ENCODE measurements at places on chromosomes 5 and 9. TPM values are rescaled to one million over a fixed set of nuclear protein-coding genes. Genes with fewer than 3 reads are reported as not detected.

TAF11L10 gene
- not detected for polyA plus RNA-seq

DNA sequence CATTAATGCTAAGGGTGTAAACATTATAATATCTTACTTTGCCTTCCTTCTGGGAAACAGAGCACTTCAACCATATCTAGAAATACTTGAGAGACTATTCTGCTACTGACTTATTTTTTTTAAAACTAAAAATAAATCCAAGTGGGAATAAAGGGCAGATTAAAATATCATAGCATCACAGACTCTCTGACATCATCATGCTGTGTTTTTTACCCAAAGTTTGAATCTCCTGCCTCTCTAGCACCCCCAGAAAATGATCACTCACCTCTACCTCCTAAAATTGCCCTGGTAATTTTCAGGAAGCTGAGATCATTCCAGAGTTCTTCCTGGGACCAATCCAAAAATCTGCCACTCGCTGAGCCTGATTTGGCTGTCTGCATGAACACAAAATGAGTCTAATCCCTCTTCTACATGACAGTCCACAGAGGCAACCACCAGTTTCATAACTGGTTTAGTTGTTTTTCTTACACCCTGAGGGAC is 813.8 kb upstream of the DMAC1 start:
- DNase-seq = no peak

PCDHB15 gene
- 0.66 TPM for polyA plus RNA-seq

PTGS1 gene
- polyA plus RNA-seq = 1.6 TPM

ZFP2 gene
- polyA plus RNA-seq = 2.5 TPM

- DNase-seq = no peak
Measured at GRCh38 chr9:70119786-70120185, 76.1 kb downstream of the MAMDC2 start.

DNA sequence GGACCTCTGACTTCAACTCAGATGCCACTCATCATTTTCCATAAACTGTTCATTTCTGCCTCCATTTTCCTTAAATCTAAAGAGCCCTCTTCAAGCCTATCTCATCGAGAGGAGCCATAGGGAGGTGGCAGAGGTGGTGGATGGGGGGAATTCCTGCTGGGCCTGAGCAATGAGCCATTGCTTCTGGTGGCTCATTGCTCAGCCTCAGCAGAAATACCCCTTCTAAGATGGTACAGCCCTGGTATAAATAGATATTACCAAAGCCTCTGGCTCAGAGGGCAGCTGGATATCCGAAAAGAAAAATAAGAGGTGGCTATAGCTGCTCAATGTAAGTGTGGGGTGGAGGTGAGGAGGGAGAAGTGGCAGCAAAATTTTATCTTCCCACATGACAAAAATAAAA is 313.5 kb downstream of the CAAP1 start:
- DNase-seq = no peak

DNA sequence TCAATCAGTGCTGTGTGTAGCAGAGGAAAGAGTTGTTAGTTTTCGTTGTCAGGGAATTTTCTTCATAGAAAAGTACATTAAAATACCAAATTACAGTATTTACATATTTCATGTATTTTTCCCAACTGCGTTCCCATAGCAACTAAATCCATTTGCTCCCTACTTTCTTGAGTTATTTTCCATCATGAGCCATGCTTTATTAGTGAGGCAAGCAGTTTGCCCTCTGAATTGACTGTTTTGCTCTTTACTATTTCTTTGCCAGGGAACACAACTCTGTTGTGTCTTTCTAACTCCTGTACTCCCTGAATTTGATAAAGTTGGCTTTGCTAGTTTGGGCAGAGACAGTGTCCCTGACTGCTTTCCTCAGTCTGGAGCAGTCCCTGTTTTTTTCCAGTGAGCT is 276.2 kb upstream of the SLC30A5 start:
- DNase-seq = no peak

PCDHA12 gene
- polyA plus RNA-seq = not detected

GRCh38 chr5:96112703-96113102 is 151.1 kb upstream of the ELL2 start:
- DNase-seq = no peak

TEX48 gene
- polyA plus RNA-seq = 0.07 TPM

DNA sequence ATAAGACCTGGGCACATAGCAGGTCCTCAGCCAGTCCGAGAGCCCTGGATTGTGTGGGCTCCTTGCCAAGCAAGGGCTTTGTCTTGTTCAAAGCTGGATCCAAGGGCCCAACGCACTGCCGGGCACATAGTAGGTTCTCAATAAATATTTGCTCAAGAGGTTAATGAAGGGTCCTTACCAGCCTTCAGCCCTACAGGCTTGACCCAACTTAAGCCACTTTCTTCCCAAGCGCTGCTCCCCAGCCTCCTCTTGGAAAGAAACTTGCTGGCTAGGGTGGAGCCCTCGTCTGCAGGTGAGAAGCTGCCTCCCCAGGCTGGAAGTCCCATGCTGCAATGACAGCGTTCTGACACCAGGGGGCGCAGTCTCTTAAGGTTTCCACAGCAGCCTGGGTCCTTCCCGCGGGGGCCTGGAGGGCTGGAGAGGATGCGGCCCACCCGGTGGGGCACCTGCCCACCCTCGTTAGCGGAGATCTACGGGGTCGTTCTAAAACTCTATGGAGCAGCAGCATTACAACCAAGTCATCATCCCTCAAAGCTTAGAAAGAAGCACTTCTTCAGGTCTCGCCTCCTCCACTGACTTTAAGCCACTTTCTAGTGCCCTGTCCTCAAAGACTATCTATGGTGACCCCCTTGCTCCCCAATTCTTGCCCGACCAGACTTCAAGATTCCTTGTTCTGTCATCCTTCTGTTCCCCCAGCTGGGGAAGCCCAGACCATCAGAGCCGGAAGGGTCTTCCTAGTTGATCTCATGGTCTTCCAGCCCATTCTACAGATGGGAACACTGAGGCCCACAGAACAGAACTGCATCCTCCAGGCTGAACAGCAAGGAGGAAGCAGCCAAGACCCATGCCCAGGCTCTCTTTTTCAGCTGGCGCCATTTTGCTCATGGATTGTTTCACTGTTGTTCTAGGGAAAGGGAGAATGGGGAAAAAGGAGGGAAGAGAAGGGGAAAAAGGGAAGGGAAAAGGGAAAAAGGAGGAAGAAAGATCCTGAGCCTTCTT is 115.4 kb downstream of the LHX2 start:
- DNase-seq = peak; percentile 81

DNA sequence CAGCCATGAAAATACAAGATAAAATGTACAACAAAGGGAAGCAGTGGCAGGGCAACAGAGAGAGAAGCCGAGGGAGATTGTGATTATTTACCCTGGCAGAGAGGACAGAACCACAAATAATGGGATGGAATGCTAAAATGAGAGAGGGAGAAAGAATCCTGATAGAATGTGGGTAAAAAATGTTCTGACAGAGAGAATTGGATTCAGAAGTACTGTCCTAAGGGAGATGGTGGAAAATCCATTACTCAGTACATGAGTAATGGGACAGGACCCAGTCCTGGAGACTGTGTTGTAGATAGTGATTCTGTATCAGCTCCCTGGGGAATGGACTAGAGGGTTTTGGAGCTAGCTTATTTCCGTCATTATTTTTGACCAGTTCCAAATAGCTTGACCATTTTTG is 831.5 kb downstream of the MAT2B start:
- no peak for DNase-seq

DNA sequence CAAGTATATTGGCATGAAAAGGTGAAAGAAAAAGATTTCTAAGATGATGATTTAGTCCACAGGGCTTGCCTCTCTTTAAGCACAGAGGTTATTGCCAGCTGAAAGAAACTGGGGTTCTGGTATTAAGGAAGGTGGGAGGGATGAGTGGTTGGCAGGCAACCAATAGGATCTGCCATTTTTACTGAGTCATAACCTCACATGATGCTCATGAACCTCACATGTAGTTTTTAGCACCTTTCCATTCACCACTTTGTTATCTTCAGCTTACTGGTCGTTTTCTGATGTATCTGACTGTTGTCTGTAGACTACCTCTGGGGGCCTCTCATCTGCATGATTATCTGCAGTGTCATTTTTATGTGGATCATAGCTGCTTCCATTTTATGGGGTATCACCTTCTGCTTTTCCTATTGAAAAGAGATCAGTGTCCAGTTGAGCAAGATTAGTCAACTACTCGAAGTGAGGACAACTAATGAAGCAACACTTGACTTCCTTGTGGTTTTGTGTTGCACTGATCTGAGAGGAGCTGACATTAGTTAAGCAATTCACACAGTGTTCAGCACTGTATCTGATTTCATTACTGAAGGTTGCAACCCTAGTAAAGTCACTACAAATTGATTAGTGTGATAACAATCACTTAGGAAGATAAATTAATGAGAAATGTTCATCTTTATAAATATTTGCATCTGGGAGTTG is 186.3 kb downstream of the SGCD start:
- DNase-seq = no peak

PCDHGA11 gene
- 0.68 TPM for polyA plus RNA-seq

GRCh38 chr5:173329491-173330337 is 1.5 kb upstream of the STC2 start:
- DNase-seq = no peak

DNA sequence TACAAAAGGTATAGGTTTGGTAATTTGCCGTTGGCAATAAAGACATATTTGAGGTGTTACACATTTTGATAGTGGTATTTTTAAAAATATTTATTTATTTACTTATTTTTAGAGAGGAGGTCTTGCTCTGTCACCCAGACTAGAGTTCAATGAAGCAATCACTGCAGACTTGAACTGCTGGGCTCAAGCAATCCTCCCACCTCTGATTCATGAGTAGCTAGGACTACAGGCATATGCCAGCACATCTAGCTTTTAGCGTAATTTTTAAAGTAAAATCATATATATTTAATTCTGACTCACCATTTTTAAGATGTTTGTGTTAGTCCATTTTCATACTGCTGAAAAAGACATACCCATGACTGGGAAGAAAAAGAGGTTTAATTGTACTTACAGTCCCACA is 1974.3 kb downstream of the EFNA5 start:
- DNase-seq = no peak

- no peak for DNase-seq
Measured at GRCh38 chr9:1995084-1995483, 20.1 kb upstream of the SMARCA2 start.

GRCh38 chr9:132366481-132366880 is 11.7 kb upstream of the SETX start:
- DNase-seq = no peak

DNA sequence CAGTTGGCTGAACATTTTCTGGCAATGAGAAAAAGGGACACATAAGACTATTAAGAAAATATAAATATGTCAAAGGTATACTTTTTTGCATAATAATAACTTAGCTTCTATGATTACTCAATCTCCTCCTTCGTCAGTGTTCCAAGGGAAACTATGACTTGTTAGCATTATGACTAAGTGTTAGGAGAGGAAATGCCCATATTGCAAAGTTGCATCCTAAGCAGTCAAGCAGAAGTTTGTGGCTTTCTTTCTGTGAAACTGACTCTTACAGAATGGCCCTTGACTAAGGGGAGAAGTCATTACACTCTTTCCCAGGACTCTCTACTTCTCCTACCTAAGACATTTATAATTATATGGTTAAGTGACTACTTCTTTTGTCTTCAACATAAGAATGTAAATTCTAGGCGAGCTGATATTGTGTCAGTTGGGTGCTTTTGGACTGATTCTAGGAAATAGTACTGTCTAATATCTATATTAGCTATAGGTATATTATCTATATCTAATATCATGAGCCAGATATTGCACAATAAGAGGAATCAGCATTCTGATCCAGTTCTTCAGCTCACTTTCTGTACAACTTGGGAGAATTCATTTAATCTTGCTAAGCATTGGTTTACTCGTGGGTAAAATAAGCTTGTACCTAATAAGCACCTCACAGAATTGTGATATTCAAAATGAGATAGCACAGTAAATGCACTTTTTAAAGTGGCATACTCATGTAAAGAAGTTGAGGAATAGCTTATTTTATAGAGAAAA is 16.4 kb upstream of the SPINK6 start:
- DNase-seq = no peak

GRCh38 chr9:90014421-90014820 is 409.6 kb downstream of the GADD45G start:
- DNase-seq = no peak

ADAMTS12 gene
- 0.18 TPM for polyA plus RNA-seq

- DNase-seq = no peak
Measured at GRCh38 chr9:125547368-125547767, 159.6 kb downstream of the MAPKAP1 start.

GRCh38 chr9:68832861-68833518 is 128.0 kb downstream of the PIP5K1B start:
- no peak for DNase-seq

TSSK1B gene
- polyA plus RNA-seq = 0.02 TPM

PPP1R26 gene
- polyA plus RNA-seq = 4.1 TPM

DNA sequence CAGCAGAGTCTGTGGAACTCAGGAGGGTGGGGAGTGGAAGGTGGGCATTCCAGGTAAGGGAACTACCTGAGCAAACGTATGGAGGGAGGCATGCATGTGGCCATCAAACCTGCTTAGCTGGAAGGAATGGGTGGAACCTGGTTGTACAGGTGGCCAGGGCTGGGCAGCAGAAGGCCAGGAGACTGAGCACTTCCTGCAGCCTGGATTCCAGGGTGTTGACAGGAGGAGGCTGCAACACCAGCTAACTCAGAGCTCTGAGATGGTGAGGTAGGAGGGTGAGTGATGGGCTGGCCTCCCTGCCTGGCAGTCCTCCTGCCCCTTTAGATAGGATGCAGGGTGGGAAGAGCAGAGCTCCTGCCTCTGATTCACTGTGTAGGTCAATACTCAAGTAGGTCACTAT is 92.5 kb upstream of the CPEB4 start:
- no peak for DNase-seq

- peak; percentile 50 for DNase-seq
Measured at GRCh38 chr5:125798307-125798706, 624.9 kb upstream of the GRAMD2B start.

- no peak for DNase-seq
Measured at GRCh38 chr5:179969110-179969509, 61.4 kb upstream of the TBC1D9B start.

GRCh38 chr5:128844354-128844923 is 120.8 kb upstream of the SLC27A6 start:
- DNase-seq = no peak

IL3 gene
- 0.34 TPM for polyA plus RNA-seq

- no peak for DNase-seq
Measured at GRCh38 chr9:94937214-94937903, 210.9 kb downstream of the AOPEP start.

GARIN3 gene
- polyA plus RNA-seq = not detected

ZDHHC11 gene
- polyA plus RNA-seq = 9.6 TPM

GRCh38 chr5:72779520-72779919 is 36.9 kb upstream of the TNPO1 start:
- DNase-seq = no peak

DNA sequence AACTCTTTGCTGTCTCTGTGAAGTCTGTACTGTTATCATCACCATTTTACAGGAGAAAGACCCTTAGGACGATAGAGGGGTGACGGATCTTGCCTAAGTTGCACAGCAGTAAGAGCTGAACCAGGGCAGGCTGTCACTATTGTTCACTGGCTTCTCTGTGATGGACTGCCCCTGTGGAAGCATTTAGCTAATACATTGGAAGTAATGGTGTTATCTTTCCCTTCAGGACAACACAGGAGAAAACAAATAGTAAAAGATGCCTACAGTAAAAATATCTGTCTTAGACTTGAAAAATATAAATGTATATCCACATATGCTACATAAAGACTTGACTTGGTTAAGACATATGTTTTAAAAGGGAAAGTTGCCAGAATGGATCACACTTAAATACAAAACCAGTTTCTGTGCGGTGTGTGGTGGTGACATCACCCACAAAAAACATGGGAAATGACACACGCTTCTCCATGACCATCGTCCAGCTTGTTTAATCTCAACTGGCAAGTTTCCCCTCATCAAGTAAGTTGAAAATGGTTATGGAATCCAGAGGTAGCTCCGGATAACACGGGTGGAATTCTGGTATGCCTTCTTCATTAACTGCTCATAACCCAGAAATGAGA is 351.8 kb downstream of the EBF1 start:
- no peak for DNase-seq

GRCh38 chr5:18097817-18098216 is 463.6 kb downstream of the TAF11L14 start:
- DNase-seq = no peak
